ENCODE measurements at places on chromosomes 4 and X.

DNA sequence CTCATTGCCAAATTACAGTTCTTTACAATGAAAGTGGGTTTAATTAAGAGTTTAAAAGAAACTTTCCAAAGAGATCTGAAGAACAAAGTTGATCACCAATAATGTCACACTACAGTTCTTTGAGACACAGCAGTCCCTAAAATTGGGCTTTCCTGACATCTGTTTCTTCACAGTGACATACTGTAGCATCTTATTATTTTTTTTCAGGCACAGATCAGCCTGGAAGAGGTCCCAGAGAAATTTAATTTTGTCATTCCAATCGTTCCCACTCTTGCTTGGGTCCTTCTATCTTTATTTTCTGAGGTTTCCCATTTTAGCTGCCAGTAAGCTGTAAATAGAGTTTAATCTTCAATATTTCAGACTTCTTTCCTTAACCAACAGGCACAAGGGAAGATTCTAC lies 143.1 kb upstream of the FRMPD4 start:
- DNase-seq, result no peak

DNA sequence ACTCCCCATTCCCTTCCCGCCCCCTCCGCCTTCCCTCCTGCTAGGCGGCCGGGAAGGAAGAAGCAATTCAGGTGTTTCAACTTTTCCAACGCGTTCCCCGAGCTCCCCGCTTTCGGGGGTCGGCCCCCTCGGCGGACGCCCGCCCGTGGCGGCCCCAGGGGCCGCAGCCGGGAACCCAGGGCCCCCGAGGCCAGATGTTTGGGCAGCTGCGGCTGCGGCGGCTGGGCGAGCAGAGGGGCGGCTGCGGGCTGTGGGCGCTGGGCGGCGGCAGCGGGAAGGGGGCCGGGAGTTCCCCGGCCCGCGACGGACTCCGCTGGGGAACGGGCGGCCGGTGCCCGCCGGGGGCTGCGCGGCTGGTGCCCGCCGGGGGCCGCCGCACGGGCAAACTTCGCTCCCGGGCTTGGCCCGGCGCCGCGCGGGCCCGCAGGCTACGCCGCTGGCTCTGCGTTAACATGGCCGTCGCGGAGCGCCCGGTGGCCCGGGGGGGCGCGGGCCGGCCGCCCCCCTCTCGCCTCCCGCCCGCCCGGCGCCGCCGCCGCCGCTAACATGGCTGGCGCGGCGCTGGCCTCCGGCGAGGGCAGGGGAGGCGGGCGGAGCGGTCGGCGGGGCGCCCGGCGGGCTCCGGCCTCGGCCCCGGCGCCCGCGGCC lies 510 bp downstream of the HMGB3 start:
- DNase-seq, result no peak

DNA sequence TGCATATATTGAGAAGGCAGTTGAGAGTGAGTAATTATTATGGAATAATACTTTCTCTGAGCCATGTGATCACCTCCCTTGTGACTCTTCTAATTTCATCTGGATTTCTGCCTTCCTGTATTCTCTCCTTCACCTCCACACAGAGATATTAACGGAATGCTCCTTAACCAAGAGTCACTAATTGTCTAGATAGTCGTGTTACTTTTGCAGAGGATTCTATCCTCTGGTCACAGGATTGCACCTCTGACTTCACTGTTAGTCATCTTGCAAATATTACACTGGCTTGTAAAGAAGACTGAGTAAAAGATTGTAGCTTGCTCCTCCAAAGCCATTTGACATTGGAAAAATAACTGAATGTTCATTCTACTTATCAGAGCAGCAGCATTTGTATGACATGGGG lies 160.9 kb downstream of the SH2D1A start:
- DNase-seq, result peak; percentile 47

- DNase-seq, result no peak
Observed at GRCh38 chr4:132114885-132115284, 1034.2 kb upstream of the PCDH10 start.

DNA sequence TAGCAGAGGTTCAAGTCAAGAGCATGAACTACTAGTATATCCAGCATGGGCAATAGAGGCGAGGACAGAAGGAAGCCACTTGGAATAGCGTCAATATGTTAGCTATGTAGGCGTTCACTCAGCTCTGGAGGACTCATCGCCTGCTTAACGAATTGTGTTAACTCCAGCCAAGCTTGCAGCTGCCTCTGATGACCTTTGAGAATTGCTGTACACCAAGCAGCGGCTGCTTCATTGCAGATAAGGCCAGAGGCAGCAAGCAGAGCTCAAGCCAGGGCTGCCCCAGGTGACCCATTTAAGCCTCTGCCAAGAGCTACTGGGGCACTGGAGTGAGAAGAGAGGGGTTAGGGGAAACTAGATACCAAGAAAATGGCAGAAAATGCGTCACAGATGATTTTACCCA lies 160.2 kb upstream of the IGFBP7 start:
- DNase-seq, result no peak
